Aortic smooth muscle cell (primary cell): ENCODE measurements at places on chromosomes 6 and 20. TPM values are rescaled to one million over a fixed set of nuclear protein-coding genes. Genes with fewer than 3 reads are reported as not detected.

Gene HCRTR2
- total RNA-seq, result not detected in 2 replicates

Gene SLC4A11
- total RNA-seq, result 0.12 and 0.26 TPM in 2 replicates

Gene FOXA2
- not detected in 2 replicates for total RNA-seq

Gene ZSWIM3
- 5.2 and 5.5 TPM in 2 replicates for total RNA-seq

Gene BPIFA1
- not detected in 2 replicates for total RNA-seq
